ENCODE measurements at places on chromosomes 3 and 15. TPM values are rescaled to one million over a fixed set of nuclear protein-coding genes. Genes with fewer than 3 reads are reported as not detected.

DNA sequence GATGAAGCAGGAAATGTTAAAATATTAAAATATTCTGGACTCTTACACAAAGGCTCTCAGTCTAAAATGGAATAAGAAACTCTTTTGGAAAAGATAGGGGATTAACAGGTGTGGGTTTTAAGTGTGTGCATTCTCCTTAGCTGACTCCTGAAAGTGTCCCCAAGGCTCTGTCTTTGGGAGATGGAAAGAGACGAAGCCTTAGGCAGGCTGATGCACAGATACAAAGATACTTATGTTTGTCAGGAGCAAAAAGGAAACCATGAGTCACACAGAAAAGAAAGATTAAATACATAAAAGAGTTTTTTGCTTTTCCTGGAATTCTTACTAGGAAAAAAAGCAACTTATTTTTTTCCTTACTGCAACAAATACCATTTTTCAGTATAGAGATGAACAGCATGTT, 23.8 kb upstream of the ABI3BP start:
- no peak for DNase-seq

CSPG4 gene
- not detected for total RNA-seq

LRTM1 gene
- total RNA-seq, result not detected

DNA sequence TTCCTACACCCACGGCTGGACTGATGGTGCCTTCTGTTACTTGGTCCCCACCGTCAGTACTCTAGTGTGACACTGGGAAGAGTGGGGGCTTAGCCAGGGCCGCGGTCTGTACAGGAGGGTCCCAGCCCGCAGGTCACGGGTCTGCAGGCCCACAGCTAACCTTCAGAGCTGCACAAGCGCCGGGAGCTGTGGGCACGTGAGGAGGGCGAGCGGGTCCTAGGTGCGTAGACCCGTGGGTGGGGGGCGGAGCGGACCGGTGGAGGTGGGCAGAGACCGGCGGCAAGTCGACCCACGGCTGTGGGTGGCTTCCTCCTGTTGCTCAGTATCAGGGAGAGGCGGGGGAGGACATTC, 1.2 kb downstream of the TNFAIP8L3 start:
- no peak for DNase-seq

WNT7A gene
- total RNA-seq, result not detected

- no peak for DNase-seq
Observed at GRCh38 chr3:14434498-14435151, 32.2 kb downstream of the SLC6A6 start.

DNA sequence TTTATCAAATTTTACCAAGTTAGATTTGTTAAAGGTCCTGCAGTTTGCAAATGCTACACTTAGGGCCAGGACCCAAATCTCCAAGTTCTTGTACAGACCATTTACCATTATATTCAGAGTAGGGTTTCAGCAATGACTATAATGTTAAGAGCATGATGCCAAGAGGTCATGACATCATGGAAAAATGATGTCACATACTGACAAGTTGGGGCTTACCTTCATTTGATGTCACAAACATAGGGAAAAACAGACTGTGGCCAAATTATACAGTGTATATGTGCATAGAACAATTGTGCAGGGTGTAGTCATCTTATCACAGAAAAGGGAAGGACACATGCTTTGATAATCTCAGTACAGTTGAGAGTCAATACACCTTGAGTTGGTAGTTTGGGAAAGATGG, 10.1 kb upstream of the THRB start:
- DNase-seq, result no peak

DALRD3 gene
- 31.5 TPM for total RNA-seq

TLR9 gene
- 0.17 TPM for total RNA-seq

- DNase-seq, result no peak
Observed at GRCh38 chr15:69926006-69926405, 171.7 kb downstream of the TLE3 start.

DNA sequence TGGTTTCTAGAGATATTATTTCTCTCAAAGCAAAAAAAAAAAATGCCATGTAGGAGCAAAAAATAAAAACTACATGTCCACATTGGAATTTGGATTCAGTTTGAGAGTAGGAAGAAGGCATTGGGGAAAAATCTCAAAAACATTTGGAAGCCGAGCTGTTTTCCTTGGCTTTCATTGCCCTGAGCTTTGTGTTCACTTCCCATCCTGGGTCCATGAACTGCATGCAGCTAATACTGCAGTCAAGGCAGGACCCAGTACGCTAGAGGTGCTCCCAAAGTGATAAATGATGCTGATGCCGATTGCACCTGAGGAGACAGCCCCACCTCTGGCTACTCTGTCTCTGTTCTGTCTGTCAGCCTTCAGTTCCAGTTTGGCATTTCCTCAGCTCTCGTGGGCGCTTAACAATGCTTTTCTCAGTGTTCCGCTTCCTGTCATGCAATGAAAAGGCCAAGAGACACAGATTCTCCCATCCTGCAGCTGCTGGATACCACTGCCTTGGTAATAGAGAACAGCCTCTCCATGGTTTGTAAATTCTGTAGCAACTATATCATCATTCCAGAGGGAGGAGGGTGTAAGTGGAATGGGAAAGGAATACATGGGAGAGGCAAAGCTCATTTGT, 181.8 kb downstream of the RYR3 start:
- DNase-seq, result no peak

GRCh38 chr3:59754456-59755129, 704.8 kb upstream of the CFAP20DC start:
- DNase-seq, result no peak

DNA sequence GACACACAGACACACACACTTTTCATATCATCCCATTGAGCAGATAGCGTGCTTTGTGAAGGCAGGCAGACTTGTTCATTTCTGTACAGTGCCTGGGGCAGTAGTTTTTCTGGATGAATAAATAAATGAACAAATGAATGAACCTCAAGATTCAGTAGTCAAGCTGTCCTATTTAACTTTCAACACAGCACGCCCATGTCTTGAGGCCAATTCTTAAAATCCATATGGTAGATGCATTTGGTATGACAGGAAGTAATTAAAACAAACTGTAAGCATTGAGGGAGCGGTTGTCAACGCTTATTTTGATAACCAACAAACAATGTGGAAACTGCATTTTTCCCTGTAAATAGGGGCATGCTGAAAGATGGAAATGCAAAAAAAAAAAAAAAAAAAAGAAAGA, 80.0 kb upstream of the BNC1 start:
- no peak for DNase-seq

MYD88 gene
- total RNA-seq, result 32.0 TPM

CLDN16 gene
- not detected for total RNA-seq

GRCh38 chr3:87901141-87901540, 157.7 kb downstream of the CGGBP1 start:
- DNase-seq, result no peak

DNA sequence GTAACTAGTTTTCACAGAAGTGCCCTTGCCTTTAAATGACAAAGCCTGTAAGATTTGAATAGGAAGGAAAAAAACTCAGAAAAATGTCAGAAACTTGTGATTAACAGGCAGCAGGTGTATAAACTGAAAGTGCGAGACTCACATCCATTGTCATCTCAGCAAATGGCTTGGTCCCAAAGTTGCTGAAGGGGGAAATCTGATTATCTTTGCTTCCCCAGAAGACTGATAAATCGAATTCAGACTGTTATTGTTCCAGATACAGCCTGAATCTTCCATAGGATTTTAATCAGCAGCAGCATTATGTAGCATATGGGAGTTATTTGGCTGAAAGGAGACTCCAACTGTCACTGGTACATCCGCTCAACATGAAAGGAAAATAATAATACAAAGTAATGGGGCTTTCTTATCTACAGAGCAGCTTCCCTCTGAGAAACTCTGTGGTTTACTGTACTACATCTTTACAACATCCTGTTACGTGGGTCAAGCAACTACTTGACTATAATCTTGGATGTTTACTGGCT, 550.4 kb upstream of the CCDC54 start:
- DNase-seq, result no peak

PLA1A gene
- 0.31 TPM for total RNA-seq

IL20RB gene
- 1.5 TPM for total RNA-seq

NAALADL2 gene
- total RNA-seq, result not detected

ADIPOQ gene
- not detected for total RNA-seq

SYNPR gene
- not detected for total RNA-seq

GRCh38 chr3:172522871-172523818, at the start of gene TNFSF10:
TSS of gene TNFSF10 (minus strand) at chr3:172523430. CDS start at chr3:172523384, 46 bp downstream.
- DNase-seq, result peak; percentile 94

DNA sequence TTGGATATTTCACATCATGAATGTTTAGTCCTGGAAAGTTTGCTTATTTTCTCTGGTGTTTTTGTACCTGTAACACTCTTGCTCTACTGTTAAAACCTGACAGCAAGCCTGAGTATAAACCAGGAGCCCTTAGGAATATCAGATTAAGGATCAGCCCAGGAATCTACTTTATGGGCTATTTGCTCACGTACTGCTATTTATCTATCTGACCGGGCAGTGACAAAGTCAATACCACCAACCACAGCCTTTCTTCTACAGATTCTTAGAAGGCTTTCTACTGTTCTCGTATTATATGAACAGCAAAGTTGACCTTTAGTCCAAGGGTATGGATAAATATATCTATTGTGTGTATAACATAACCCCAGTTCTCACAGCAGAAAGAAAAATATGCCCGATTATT, 521.2 kb downstream of the RBMS3 start:
- DNase-seq, result no peak

DNA sequence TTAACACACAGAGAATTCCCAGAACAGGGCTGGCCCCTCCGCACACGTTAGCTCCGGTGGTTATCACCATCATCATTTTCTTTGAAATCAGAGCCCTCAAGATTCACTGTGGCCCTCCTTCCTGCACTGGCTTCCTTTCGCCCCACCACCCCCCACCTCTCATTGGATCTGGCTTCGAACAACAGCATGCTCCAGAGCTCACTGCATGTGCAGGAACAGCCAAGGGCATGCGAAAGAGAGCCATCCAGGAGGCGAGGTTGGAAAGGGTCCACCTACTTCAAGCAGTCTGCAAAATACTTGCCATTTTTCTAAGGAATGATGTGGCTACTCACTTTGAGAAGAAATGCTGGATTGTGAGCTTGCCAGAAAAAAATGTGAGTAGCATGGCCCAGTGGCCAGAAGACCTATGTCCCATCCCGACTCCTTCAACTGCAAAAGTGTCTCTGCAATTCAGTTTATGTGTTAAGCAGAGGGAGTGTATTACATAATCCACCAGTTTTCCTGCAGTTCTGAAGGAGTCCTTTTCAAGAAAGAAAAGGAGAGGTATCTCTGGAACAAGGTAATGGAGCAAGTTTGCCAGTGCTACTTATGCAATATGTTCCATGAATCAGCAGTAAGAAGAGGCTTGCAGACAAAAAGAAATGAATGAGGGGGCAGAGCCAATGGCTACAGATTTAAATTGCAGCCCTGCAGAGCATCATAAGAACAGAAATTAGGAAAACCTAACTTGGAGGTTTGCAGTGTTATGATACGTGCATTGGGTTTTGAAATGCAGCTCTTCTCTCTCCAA, 92.8 kb downstream of the OCA2 start:
- DNase-seq, result no peak

GRCh38 chr3:11164607-11165006, 10.3 kb downstream of the HRH1 start:
- DNase-seq, result no peak

- DNase-seq, result no peak
Observed at GRCh38 chr3:115975353-115975752, 352.0 kb downstream of the GAP43 start.

- DNase-seq, result no peak
Observed at GRCh38 chr3:85758442-85758841, 799.7 kb downstream of the CADM2 start.

- no peak for DNase-seq
Observed at GRCh38 chr15:63444611-63445010, 59.8 kb upstream of the USP3 start.

DNA sequence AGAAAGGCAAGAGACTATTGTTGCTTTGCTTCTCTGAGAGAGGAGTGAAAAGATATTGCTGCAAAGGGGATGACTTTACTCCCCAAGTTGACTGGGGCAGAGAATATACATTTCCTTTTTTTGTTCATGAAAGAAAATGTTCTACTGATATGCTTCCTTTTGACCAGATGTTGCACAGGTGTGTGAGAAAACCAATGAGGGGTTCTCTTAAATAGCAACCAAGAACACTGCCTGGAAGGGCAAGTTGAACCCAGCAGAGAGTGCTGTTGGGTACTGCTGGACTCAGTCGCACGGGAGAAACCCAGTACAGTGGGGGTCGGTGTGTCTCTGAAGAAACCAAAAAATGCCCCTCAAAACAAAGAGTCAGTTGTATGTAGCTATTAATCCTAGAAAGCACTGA, 101.2 kb downstream of the CHST2 start:
- no peak for DNase-seq

GRCh38 chr3:30843877-30844276, 50.6 kb downstream of the GADL1 start:
- no peak for DNase-seq

GRCh38 chr3:31116651-31117050, 222.2 kb upstream of the GADL1 start:
- no peak for DNase-seq

RPL14 gene
- 2,598 TPM for total RNA-seq

DNA sequence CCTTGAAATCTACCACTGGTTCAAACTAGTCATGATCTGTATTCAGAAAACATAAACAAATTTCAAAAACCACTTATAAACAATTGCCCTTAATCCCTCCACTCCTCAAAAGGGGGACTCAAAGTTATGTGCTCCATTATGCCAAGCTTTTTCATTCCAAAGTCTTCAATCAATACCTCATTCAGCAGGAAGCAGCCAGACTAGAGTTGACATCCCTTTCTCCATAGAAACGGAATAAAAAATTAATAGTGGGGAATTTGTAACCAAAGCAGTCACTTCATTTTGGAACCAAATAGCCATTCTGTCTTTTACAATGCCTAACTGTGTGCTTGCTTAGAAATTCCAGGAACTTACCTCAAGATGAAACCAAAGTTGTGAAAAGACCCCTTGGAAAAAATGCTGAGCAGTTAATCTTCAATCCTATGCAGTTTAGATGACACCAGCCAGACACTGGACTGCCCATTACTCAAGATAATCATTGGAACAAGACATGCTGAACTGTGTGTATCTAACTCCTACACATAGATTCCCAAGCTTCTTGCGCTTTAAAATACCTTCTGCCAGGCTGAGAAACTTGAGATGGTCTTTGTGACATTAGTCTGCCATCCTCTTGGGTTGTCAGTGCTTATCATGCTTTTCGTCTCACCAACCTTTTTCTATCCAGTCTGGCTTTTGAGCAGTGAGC, 406.2 kb downstream of the PLOD2 start:
- no peak for DNase-seq

- no peak for DNase-seq
Observed at GRCh38 chr3:143831994-143832393, 16.3 kb downstream of the SLC9A9 start.

RHOV gene
- 1.5 TPM for total RNA-seq

GRCh38 chr3:52787672-52788625, 6.6 kb upstream of the ITIH3 start:
- no peak for DNase-seq
